Stimulated activated CD4-positive, alpha-beta T cell treated with anti-CD3 and anti-CD28 coated beads, Interleukin-2, amount 100 ng/mL, for 4 hours (primary cell): ENCODE measurements at places on chromosomes 6 and 20.

DNA sequence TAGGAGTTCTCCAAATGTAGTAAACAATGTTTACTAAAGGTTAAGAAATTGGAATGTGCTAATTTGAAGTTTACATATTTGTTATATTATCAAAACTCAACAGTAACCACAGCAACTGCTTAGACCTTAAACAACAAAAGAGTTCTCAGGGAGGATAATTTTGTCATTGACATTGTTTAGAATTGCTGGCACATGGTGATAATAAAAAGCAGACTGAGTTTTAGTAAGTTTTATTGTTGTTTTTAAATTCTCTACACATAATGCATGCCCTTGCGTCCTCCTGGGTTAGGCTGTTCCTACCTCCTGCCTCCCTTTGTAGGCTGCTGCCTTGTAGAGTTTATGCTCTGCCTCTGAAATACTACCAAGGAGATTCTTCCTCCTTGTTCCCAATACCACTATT, 28.7 kb downstream of the LAMA4 start:
- DNase-seq = no peak

DNA sequence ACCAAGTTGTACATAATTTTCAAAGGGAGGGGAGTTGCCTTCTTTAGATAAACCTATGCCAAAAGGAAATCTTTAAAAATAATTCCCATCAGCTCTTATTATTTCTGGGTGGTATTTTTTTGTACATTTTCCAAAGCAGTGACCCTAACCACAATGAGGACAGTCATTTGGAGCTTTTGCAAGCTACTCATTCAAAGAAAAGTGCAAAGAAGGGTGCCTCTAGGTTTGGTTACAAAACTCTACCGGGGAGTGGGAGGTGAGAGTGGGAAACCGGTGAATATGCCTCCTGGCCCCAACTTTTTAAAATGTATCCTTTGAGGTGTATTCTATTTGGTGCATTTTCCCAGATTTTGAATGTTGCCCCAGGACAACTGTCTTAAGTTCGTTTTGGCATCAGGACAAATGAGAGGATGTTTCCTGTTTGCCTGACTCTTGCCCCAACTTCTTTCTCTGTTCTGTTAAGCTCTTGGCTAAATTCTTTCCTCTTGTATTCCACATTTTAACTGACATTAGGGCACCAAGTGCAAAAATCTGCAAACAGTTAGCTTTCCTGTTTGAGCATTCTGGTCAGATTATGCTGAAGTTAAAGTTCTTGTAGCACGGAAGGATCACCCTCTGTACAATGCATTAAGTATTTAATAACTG, 78.9 kb downstream of the SLX4IP start:
- DNase-seq = no peak

DNA sequence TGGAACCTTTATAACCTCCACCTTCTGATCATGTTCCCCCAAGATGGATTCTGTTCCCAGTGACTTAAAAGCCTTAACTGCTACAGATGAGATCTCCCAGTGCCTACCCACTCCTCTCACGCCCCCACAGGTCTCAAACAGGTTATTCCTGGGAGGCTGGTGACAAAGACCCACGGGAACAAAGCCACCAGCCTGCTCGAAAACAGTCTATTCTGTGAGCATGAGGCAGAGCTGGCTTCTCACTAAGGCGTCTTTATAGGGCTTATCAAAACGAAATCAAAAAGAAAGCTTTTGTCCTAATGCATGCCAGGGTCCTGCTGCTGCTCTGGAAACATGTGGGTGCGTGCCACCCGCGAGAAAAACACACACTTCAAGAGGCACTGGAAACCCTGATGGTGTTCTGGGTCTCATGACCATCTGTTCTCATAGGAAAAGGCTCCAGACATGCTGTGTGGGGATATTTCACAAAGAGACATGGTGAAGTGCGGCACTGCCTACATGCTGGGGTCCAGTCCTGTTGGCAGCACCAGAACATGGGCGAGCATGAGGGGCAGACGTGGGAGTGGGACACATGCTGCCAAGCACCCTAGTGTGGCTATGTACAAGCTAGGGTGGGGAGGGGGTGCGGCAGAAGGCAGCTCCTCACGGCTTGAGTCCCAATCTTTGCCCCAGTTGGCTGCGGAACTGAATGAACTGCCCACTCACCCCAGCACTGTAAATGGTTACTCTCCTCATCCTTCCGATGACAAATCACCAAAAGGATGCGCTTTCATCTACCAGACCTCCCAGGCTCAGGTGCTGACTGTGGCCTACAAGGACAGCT, 2.1 kb downstream of the FKBP1A start:
- no peak for DNase-seq

DNA sequence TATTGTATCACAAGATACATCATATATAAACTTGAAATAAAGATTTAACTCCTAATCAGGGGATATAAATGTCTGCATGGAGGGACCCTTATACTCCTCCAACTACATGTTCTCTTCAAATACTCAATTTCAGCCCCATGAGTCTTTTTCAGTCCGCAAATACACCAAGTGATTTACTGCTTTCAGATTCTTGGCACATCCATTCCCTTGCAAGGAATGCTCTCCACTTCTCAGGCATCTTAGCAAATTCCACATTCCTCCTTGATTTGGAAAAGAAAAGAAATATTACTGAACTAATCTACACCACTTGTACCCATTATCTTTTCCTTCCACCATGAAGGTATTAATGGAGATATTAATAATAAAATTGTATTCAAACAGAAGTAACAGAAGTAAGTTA, 999.4 kb upstream of the GJE1 start:
- DNase-seq = no peak

DNA sequence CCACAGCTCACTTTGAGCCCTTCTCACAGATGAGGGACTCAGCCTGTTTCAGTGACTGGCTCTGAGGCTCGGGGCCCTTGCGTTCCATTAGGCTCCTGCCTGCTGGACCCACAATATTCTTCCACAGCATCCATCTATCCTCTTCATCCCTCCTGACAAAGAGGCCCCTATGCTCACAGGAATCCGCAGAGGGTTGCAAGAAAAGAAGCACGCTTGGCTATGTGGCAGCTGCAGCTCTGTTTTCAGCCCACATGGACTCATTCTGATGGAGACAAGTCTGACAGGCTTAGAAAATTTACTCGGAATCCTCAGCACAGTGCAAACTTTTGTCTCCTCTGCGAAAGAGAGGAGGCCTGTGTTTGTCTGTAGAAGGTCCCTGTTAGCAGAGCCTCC, 207.5 kb downstream of the SYNDIG1 start:
- DNase-seq = no peak

DNA sequence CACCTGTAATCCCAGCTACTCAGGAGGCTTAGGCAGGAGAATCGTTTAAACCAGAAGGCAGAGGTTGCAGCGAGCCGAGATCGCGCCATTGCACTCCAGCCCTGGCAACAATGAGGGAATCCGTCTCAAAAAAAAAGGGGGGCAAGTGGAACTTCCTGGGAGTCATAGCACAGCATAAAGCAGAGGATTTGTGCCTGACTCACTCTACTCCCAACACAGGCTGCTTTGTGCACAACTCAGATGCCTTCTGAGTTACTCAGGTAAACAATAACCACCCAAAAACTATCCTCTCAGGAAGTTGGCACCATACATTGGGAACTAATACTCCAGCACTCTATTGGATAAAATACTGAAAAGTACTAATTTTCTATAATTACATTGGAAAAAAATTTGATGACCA, 2.5 kb upstream of the TMEM244 start:
- DNase-seq = no peak

DNA sequence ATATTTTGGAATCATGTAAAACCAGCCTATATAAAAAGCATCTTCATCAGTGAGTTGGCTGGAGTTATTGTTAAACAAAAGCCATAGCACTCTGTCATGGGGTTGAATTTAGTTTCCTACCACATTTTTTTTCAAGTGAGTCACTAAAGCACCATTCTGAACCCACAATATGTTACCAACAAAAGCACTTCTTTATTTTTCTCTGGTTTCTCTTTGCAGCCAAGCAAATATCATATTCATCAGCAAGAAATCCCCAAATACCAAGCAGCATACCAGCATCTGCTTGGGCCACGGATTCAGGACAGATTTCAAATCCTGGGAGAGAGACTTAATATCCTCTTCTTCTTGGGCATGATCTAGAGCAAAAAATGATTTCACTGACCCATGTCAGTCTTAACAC, 441.4 kb downstream of the BCKDHB start:
- no peak for DNase-seq

DNA sequence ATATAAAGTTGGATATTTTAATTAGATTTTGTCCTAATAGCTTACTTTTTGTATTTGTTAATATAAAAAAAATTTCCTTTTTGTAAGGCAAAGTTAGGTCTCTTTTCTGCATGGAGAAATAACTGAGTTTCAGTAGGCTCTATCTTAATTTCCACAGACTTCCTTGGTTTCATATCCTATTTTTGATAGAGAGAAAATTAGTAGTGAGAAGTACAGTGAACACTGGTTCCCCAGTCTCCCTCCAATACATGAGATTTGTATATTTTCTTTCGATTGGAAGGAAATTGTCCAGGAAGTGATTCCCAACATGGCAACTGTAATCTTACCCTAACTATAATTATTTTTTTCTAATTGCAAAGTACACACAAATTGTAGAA, 26.4 kb downstream of the TRIM27 start:
- no peak for DNase-seq

- no peak for DNase-seq
Observed at GRCh38 chr6:131754088-131754487, 43.3 kb upstream of the CTAGE9 start.
